ENCODE measurements at places on chromosomes 12 and 14.

- no peak for DNase-seq
Measured at GRCh38 chr14:58747181-58747580, 109.4 kb downstream of the DACT1 start.

DNA sequence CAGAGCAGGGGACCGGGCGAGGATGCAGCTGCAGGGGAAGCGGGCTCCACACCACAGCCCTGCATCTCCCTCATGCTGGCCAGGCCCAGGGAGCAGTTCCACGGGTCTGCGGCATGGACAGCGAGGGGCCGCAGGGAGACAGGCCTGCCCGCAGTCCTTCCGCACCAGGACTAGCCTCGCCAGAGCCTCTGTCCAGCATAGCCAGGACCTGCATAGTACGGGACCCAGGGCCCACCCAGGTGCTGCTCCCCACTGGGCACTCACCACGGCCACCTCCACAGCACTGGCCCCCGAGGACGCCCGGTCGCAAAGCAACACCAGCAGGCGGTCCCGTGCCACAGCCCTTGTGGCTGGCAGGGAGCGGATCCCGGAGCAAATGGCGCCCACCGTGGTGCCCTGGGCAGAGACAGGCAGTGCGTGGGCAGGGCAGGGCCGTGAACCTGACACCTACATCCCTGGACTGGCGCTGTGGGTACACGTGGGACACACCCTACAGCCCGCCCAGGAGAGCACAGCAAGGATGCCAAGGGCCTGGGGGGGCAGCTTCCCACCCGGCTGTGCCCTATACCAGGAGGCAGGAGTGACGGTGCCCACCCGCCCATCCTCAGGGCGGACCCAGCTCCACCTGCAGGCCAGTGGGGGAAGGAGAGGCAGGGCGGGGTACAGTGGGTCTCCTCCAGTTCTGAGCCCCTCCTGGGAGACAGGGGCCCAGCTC lies 23.8 kb downstream of the JAG2 start:
- no peak for DNase-seq

GRCh38 chr12:124094188-124094587 lies 121.2 kb downstream of the ZNF664 start:
- DNase-seq, result no peak

DNA sequence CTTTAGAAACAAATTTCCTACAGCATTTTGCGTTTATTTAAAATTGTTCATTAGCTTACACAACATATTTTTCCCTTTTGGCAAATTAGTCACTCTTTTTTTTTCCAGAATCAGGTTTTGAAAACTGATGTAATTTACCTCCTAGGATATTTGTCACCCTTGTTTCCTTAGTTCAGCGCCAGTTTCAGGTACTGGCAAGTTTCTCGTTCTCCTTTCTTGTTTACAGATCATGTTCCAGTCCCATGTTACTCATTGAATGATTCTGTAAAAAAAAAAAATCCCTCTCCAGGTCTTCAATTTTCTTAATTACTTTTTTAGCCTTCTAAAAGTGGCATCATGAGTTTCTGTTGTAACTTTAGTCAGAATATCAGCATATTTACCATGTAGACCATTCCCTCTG lies 2.7 kb downstream of the PPP4R4 start:
- DNase-seq, result no peak

DNA sequence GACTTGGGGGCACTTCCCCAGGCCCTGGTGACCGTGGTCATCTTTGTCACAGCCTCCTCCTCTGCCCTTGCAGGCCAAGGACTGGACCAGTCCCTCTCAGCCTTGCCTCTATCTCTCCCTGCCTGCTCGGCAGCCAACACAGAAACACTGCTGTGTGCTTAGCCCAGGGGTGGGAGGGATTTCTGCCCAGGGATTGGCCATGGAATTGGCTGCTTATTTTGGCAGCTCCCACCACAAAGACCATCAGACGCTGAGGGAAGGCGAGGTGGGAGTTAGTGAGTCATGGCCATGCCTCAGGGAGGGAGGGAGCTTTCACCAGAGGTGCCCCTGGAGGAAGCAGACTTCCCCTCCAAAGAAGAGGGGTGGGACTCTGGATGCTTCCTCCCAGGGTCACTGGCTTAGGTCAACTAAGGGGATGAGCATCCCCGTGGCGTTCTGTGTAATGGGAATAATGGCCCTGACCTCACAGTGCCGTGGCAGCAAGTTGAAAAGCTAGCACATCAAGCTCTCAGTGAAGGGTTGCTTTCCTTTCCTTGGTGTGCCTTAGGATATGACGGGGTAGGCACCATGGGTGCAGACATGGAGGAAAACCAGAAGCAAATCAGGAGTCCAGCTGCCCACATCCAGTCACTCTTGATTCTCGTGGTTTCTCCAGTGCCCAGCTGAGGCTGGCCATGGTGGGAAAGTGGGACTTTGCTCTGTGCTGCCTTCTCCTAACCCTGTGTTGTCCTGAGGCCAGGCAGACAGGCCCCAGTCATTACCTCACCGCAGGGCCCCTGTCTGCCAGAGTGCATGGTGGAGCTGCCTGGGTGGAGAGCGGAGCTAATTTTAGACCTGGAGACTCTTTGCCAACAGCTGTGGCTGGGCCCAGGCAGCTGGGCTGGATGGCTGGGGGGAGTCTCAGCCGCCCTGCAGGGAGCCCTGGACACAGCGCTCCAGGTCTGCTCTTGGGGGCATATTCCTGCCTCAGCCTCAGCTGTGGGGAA lies 21.4 kb downstream of the B4GALNT3 start:
- DNase-seq, result no peak

DNA sequence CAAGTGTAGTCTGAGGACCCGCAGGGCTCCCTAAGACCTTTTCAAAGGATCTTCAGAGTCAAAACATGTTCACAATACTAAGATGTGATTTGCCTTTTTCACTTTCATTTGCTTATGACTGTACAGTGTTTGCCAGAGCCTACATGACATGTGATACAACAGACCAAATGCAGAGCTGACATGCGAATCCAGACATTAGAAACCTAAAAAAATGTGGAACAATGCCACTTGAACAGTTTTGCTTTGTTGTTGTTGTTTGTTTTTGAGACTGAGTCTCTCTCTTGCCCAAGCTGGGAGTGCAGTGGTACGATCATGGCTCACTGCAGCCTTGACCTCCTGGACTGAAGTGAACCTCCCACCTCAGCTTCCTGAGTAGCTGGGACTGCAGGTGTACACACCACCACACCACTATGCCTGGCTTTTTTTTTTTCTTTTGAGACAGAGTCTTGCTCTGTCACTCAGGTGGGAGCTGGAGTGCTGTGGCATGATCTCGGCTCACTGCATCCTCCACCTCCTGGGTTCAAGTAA lies 5.3 kb upstream of the RAB35 start:
- DNase-seq, result no peak

- DNase-seq, result peak; percentile 62
Measured at GRCh38 chr12:113214895-113215400, 6.3 kb upstream of the TPCN1 start.

DNA sequence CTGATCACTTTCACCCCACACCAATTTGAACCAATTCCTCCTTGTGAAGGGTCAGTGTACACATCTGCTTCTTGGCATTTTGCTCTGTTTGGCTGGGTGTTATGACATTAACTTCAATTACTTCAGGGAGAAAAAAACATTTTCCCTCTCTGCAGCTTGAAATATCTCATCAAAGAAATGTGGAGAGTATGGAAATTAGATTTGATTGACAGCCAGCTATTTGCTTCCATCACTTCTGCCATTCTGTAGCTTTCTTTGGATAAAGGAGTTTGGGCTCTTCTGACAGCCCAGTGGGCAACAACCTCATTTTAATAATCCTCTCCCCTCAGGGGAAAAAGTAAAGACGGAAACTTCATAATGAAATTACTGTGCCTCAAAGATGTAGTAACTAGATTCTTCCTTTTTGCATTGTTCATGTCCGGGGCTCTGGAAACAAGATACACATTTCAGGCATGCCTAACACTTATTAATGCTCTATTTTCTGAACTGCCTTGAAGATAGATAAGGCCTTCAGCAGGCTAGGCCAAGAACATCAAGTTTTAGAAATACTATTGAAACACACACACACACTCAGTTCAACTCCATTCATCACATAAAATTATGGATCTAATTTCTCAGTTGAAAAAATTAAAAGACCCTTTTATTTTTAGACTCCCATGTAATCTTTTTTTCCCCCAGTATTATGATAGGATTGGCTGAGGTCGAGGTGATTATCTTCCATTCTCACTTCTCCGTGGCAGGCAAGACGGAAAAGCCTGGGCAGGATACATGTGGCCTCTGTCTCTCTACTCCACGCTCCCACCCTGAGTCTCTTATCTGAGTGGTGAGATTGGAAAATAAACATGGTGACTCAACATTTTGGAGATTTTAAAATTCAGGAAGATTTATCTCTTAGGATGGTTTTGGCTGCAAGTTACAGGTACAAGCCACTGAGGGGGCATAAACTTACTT lies 10.3 kb upstream of the GPHB5 start:
- no peak for DNase-seq

DNA sequence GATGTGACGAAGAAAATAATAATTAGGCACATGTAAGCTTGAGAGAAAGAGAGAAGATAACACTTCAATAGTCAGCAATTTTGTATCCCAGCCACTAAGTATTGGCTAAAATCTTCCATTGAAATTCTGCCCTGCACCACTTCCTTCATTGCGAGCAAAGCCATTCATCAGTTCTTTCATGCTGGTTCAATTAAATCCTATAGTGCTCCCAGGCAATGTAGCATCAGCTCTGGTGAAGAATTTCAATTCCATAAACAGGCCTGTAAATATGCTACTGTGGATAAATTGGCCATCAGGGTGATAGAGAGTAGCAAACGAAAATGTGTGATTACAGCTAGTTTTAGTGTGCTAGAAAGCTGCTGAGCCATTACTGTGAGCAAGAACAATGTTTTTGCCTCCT lies 24.7 kb downstream of the RPL10L start:
- no peak for DNase-seq

GRCh38 chr12:2615665-2616402 lies 178.9 kb upstream of the FKBP4 start:
- no peak for DNase-seq

DNA sequence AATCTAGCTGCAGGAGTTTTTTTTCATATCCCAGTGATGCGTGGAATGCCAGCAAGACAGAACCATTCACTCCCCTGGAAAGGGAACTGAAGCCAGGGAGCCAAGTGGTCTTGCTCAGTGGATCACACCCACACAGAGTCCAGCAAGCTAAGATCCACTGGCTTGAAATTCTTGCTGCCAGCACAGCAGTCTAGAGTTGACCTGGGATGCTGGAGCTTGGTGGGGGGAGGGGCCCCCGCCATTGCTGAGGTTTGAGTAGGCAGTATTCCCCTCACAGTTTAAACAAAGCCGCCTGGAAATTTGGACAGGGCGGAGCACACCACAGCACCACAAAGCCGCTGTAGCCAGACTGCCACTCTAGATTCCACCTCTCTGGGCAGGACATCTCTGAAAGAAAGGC lies 86.9 kb upstream of the STXBP6 start:
- no peak for DNase-seq

DNA sequence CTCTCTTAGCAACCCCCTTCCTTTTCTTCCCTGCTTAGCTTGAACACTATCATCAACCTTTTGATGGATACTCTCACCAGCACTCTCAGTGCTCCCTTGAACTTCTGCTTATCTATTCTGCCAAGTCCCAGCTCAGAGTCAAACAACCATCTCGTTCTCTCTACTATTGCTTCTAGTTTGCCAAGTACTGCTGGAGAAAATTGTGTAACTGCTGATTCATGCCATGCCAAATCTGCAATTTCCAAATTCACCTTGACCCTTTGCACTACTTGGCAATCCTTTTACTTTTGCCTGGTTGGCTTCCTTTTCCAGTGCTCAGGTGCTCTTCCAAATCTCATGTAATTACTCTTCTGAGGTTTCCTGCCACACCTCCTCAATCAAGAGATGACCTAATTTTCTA lies 2.8 kb upstream of the CCDC196 start:
- no peak for DNase-seq

GRCh38 chr12:45991284-45992249 lies 1.2 kb upstream of the SCAF11 start:
- peak; percentile 74 for DNase-seq

DNA sequence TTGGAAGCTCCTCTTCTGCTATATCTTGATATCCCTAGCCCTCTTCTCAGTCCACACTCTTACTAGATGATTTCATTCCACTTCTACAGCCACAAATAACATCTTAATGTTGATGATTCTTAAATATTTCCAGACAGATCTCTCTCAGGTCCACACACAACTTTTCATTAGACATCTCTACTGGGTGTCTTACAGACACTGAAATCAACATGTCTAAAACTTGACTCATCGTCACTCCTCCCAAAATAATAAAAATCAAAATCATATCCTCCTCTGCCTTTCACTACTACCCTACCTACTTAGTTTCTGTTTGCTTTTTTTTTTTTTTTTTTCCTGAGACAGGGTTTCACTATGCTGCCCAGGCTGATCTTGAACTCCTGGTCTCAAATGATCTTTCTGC lies 11.9 kb downstream of the PRDM4 start:
- no peak for DNase-seq

GRCh38 chr12:24078318-24078765 lies 128.9 kb upstream of the SOX5 start:
- DNase-seq, result peak; percentile 27

GRCh38 chr12:100267603-100268281 lies 765 bp downstream of the SCYL2 start:
- no peak for DNase-seq

GRCh38 chr14:21120686-21121085 lies 19.8 kb downstream of the TMEM253 start:
- DNase-seq, result no peak

DNA sequence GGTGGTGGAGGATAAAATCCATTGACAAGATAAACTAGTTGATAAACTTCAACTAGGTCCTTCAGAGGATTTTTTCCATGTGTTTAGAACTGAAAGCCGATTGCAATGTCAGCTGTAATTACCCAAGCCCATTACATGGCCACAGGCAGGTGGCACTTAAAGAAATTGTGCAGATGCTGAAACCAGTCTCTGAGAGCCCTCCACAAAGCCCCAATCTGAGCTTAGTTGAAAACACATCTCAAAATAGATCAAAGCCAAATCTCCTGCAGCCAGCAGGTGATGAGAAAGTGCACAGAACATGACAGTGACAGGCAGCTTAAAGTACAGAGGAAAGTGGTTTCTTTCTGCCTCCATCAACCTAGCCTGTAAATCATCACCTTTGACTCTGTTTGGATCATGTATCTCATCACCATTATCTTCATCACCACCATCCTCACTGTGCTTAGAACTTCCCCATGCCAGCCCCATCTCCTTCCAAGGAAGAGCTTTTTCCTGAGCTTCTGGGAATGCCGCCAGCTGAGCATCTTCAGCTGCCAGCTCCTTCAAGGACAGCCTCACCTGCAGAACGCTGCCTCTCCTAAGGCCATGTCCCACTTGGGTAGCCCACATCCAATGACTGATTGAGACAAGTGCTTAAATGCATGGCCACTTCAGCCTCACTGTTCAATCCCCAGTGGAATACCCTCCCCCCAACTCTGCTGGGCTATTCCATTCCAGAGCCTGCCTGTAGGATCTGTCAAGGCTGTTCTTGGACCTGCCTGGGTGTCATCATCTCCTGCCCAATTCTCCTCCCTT lies 219.5 kb upstream of the TMEM132C start:
- DNase-seq, result no peak

Measured in HuH-7 (cell line).